ENCODE measurements at places on chromosomes 16 and 17. TPM values are rescaled to one million over a fixed set of nuclear protein-coding genes. Genes with fewer than 3 reads are reported as not detected.

PRR15L gene
- total RNA-seq: not detected

STUB1 gene
- 181 TPM for total RNA-seq

ADAP2 gene
- not detected for total RNA-seq

MYCBPAP gene
- total RNA-seq: 1.1 TPM

CDRT15 gene
- total RNA-seq: not detected

CCDC102A gene
- total RNA-seq: 9.9 TPM

LAT gene
- total RNA-seq: 0.56 TPM

TP53TG3B gene
- not detected for total RNA-seq
